ENCODE measurements at places on chromosomes 7 and 10. TPM values are rescaled to one million over a fixed set of nuclear protein-coding genes. Genes with fewer than 3 reads are reported as not detected.

The MYH16 gene
- not detected for total RNA-seq

The PTPRZ1 gene
- 9.8 TPM for total RNA-seq

The WEE2 gene
- total RNA-seq = not detected

The SLC16A9 gene
- 0.54 TPM for total RNA-seq

The SPDYE2 gene
- 0.22 TPM for total RNA-seq

The OPN1SW gene
- not detected for total RNA-seq

The MACC1 gene
- total RNA-seq = 0.14 TPM

The HOXA5 gene
- 7.4 TPM for total RNA-seq

The NEUROG3 gene
- not detected for total RNA-seq

The CCL24 gene
- not detected for total RNA-seq

The EBLN1 gene
- total RNA-seq = not detected

The ACBD7 gene
- total RNA-seq = 0.63 TPM

The SFTPA1 gene
- not detected for total RNA-seq

The SORCS1 gene
- 0.54 TPM for total RNA-seq

The ANKRD30A gene
- not detected for total RNA-seq

All from MCF 10A (cell line).